Stimulated activated memory B cell treated with anti-CD40 and anti-IgM and Interleukin-4, amounts not matched to agents 10 μg/mL and 1 μg/mL and 100 μg/mL, for 72 hours (primary cell): ENCODE measurements at places on chromosomes 12 and 14.
A peak's percentile ranks its signal among the peaks of the same experiment; 100 is the strongest.

GRCh38 chr12:121812320-121812871, 8.6 kb downstream of the SETD1B start:
- peak; percentile 63 for ATAC-seq

GRCh38 chr14:79861111-79861510, 350.2 kb downstream of the DIO2 start:
- no peak for ATAC-seq

DNA sequence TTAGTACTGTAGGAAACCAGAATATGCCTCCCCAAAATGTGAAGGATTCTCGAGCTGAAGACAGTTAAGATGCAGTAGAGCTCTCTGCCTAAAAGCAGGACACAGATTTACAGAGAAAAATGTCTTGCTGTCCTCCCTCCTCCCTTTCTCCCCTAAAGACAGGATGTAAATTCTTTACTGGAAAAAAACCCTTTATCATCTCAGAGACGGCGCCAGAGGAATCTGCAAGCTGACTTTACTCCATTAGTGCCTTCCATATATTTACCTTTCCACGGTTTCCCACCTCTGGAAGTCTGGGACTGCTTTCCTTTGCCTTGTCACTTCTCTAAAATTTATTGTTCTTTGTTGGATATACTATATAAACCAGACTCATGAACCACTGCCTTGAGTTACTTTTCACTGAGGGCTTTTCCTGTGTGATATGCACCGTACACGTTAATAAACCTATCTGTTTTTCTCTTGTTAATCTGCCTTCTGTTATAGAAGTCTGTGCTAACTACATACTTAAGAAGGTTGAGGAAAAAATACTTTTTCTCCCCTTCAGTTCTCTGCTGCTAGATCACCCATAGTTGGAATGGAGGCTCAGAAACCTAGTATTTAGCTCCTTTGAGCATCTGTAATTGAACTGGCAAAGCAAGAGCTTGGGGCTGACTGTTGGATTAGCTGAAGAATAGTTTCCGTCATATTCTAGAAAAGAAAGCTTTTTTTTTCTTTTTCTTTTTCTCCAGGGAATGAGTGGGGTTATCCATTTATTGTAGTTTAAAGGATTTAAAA, 99.9 kb downstream of the RAD51B start:
- ATAC-seq: no peak

- no peak for ATAC-seq
These were observed 202.7 kb downstream of the RASSF9 start for GRCh38 chr12:85633491-85633890.

GRCh38 chr12:114711689-114712152, 27.7 kb upstream of the TBX3 start:
- ATAC-seq: no peak

- peak; percentile 34 for ATAC-seq
These were observed 13.9 kb downstream of the NKX2-1 start for GRCh38 chr14:36505892-36506731.

- ATAC-seq: no peak
These were observed 240.0 kb upstream of the CPNE8 start for GRCh38 chr12:39145175-39145999.

DNA sequence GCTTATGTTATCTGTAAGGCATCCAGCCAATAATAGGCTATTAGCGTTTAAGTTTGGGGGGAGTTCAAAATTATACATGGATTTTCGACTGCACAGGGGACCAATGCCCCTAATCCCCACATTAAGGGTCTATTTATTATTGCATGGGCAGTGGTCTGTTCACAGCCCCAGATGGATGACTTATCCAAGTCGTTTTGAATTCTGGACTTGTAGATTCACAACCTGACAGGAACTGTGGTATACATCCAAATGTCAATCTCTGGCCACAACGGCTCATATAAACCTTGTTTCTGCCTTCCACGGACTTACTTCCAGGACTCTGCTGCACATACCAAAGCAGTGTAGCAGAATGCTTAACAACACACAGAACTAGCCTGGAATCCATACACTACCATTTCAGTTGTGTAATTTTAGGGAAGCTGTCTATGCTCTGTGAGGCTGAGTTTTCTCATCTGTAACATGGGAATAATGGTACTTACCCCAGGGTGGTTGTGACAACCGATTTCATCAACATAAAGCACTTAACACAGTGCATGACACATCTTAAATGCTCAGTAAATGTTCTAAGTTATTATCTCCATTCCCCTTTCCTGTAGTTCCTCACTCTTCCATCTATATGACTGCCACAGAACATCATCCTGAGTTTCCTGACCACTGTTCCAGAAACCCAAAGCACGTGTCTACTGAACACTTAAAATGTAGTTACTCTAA, 3.7 kb downstream of the DDX24 start:
- no peak for ATAC-seq

DNA sequence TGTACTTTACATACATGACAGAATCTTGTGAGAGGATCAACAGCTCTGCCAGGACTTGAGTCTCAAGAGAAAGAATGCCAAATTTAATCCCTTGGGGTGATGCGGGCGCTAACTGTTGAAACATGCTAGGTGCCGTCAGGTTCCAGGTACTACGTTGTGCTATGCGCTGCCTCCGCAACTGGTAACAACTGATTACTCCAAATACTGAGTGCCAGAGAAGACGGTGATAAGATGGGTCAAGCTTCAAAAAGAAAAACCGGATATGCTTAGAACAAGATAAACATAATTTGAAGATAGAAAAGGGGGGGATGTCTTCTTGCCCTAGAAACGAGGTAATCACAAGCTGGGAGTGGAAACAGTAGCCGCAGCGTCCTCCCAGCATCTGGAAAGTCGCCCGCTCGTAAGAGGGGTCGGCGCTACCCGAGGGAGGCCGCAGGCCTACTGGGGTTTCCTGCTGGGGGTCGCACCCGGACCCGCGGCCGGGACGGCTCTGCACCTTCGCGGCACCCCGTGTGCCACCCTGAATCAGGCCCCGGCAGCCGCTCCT, 678 bp downstream of the ZBTB25 start:
- ATAC-seq: no peak

GRCh38 chr12:11596141-11596540, 53.3 kb upstream of the ETV6 start:
- no peak for ATAC-seq

GRCh38 chr12:31518680-31519227, 72.2 kb downstream of the DENND5B start:
- no peak for ATAC-seq

GRCh38 chr14:104382361-104383087, 197.0 kb upstream of the C14orf180 start:
- ATAC-seq: no peak

- ATAC-seq: no peak
These were observed 4.5 kb upstream of the IRF2BPL start for GRCh38 chr14:77032844-77033621.

DNA sequence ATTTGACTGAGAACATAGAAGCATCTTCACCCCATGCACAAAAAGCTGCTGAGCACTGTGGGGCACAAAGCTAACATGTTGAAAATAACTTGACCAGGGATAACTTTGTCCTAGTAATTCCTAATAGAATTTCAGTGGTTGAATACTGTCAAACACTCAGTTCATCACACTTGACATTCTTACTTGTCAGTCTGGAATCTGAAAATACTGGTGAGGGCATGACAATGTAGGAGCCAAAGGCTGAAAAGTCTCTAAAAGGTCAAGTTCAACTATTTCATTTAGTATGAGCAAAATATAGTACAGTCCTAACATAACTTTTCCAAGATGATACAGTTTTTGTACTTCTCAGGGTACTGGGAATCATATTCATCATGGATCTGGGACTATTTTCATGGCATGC, 504.4 kb upstream of the LMO3 start:
- no peak for ATAC-seq
